Amygdala (tissue), 56 donors: ENCODE measurements at places on chromosomes 12 and 14.
A peak's percentile ranks its signal among the peaks of the same experiment; 100 is the strongest.

DNA sequence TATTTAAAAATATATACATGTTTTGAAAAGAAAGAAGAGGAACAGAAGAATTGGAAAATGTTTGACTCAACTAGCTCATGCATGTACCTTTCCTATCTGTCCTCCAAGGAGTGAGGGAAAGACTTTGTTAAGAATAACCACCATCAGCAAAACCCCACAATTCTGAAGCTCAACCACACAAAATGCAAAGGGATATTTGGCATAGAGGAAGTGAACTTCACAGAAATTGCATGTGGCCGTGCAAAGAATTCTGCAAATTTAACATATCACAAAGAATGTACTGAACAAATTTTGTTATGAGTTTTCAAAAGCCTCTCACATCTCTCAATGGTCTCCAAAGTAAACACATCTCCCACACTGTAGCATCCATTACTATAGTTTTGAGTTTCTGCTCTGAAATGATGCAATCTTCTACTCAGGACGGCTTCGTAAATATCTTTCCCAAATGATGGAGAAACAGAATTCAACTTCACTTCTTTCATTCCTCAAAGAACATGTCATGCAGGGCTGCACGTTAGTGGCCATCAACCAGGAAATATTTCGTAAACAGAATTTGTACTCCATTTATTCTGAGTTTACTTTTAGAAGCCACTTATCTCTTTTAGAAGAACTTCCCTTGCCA lies 17.6 kb downstream of the DUSP6 start:
- no peak for DNase-seq

GRCh38 chr12:12533238-12533829 lies 29.3 kb downstream of the DUSP16 start:
- no peak for DNase-seq

GRCh38 chr12:14951851-14952250 lies 9.6 kb downstream of the ARHGDIB start:
- no peak for DNase-seq

DNA sequence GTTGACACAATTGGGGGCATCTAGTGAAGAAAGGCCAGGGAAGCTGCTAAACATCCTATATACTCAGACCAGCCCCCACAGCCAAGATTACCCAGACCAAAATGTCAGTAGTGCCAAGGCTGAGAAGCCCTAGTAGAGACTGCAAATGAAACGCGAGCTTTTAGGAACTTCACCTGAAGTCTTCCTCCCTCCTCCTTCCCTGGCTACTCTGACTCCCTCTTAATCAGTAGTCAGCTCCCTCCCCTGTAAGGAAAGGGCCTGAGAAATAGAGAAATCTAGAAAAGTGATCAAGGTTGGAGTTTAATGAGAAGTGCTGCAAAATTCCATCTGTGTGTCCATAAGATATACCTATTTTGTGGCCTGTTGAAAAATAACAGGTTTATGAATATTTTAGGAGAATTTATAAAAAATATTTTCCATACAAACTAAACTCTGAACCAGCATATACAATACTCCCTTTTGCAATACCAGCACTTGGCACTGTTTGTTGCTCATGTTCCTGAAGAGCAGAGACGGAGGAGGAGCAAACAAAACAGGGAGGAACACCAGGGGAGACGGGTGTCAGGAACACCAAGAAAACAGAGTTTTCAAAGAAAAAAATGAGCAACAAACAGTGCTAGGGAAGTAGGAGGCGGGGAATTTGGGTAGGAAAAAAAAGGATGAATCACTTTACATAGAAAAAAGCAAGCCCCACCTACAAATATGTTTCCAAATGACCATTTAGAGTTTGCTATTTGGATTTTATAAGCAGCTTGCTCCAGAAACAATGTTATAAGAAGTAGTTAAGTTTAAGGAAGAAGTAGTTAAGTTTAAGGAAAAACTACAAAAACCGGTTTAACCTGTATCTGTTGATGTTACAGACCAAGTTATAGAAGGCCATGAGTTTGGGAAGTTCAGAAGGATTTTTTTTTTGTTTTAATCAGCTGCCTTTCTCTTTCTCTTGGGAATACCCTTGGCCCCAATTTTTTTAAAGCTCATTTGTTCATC lies 282.1 kb upstream of the GRIP1 start:
- DNase-seq, result no peak

GRCh38 chr14:36723530-36723929 lies 61.9 kb downstream of the PAX9 start:
- no peak for DNase-seq

DNA sequence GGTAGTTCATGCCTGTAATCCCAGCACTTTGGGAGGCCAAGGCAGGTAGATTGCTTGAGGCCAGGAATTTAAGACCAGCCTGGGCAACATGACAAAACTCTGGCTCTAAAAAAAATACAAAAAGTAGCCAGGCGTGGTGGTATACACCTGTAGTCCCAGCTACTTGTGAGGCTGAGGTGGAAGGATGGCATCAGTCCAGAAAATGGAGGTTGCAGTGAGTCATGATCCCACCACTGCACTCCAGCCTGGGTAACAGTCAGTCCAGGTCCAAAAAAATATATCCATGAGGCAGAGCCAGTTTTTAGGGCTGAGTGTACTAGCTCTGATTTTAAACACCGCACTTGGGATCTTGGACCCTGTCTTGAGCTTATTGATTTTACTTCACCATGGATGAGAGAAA lies 30.6 kb upstream of the FICD start:
- DNase-seq, result no peak

DNA sequence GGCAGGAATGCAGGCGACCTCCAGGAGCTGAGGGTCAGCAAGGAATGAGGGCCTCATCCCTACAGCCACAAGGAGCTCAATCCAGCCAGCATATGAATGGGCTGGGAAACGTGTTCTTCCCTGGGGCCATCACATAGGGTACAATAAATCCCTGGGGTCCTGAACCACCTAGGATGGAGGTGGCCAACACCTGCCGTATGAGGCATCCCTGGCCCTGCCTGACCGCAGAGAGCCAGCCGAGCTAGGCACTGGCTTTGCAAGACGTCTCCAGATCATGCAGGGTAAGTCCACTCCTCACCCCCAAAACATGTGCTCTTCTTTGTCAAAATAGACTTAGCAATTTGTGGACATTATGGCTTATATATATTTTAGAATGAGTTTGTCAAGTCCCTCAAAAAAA lies 303.7 kb upstream of the DIO3 start:
- DNase-seq, result no peak

DNA sequence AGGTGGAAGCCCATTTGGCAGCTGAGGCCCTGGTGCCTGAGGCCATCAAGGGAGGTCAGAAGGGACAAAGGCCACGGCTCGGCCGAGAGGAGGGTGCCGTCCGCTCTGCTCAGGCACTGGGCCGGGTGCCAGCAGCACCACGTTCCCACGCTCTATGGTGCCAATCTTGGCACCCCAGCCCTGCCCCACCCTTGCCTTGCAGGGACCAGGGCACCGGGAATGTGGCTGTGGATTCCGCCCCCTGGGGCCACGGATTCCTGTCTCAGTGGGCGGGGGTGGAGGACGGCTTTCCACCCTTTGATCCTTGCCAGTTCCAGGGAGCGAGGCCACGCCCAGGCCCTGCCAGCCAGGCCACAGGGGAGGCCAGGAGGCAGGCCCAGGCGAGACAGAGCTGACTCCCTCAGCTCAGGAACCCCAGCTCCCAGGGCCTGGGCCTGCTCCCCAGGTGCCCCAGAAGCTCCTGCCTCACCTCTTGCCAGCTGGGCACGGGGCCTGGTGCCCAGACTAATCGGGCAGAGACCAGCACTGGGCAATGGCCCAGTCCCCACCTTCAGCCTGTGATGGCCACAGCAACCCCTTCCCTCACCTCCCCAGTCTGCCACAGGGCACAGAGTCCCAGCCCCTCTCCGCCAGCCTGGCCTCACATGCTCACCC lies 26.4 kb upstream of the GPR132 start:
- DNase-seq, result no peak

DNA sequence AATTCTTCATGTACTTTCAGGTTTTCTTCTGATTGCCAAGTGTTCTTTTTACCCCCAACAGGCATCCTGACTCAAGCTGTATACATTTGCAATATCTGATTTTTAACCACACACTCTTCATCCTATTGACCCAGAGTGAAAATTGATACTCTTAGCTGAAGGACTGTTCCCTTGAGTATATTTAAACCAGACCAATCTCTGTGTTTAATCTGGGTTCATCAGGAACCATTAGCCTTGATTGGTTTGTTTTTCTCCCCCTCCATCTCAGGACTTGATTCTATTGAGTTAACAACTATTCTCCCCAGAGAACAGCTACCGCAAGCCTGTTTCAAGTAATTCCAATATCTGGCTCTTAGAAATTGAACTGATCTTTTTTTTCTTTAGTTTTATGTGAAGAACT lies 222.3 kb upstream of the NOVA1 start:
- no peak for DNase-seq

GRCh38 chr14:54010981-54011380 lies 54.4 kb upstream of the BMP4 start:
- no peak for DNase-seq

GRCh38 chr12:46777587-46777986 lies 48.2 kb downstream of the SLC38A4 start:
- DNase-seq, result no peak

- DNase-seq, result no peak
Observed at GRCh38 chr12:81337886-81338285, 260.0 kb downstream of the ACSS3 start.

DNA sequence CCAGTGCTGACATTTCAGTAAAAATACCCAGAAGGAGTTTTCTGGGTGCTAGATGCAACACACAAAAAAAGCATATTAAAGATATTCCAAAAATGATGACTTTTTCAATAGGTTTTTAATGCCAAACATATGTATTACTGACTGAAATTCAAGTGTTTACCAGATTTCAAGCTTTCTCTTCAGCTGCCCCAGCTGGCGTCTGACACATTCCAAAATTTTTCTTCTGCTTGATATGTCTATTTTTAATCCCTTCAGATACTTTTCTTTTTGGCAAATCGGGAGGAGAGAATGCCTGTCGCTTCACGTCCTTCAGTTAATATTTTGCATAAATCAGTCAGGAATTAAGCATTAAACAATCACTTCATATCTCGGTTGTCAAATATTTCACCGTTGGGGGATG lies 7.1 kb upstream of the CCDC60 start:
- DNase-seq, result no peak

DNA sequence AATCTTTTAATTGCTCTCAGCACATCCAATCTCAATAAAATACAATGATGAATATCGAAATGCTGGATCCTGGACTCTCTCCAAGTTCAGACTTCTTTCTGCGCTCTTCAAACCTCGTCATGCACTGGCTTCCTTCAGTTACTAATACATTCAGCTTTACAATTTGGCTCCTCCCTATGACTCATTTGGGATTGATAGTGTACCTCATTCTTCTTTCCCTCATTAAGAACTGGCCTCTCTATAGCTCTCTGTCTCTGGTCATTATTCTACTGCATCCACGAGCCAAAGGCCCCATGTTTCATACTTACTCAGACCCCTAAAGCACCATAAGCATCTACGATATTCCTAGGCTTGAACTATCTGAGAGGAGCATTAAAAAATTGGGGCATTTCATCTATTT lies 4.9 kb downstream of the TSPAN8 start:
- DNase-seq, result no peak

GRCh38 chr12:31317471-31318395 lies 8.2 kb downstream of the SINHCAF start:
- DNase-seq, result no peak

DNA sequence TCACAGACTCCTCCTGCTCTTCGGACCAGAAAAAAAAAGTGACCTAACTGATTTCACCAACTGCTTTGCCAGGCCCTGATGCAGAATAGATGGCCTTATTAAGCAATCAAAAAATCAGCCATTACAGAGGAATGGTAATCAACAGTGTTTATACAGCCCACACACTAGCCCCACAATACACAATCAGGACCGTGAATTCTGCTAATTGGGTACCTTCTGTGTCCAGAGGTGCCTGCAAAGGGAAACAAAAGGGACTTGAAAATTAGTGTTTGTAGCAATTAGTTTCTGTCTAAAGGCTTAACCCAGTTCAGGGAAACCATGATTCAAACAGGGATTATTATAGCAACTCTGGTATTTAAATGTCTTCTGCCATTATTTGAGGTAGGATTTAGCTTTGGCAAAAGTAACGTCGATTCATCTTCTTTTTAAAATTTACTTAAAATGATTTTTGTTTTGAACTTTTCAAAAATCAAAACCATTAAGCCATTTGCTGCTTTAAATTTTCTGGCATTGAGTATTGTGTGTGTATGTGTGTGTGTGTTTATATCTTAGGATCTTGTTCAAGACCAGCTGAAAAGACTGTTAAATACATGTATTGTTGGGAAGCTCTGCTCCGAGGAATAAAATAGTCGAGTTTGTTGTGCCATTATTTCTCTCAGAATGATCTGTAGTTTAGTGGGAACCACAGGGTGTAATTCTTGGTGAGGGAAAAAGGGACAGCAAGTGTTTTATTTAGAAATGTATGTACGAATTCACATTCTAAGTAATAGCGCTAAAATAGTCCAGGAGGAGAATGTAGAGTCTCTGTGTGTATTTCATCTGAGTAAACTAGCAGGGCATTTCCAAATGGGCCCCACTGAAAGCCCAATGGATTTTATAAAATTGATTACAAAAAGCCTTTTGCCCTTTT lies 156.1 kb downstream of the PTCSC3 start:
- no peak for DNase-seq

- no peak for DNase-seq
Observed at GRCh38 chr14:50545618-50546017, 13.2 kb upstream of the MAP4K5 start.

DNA sequence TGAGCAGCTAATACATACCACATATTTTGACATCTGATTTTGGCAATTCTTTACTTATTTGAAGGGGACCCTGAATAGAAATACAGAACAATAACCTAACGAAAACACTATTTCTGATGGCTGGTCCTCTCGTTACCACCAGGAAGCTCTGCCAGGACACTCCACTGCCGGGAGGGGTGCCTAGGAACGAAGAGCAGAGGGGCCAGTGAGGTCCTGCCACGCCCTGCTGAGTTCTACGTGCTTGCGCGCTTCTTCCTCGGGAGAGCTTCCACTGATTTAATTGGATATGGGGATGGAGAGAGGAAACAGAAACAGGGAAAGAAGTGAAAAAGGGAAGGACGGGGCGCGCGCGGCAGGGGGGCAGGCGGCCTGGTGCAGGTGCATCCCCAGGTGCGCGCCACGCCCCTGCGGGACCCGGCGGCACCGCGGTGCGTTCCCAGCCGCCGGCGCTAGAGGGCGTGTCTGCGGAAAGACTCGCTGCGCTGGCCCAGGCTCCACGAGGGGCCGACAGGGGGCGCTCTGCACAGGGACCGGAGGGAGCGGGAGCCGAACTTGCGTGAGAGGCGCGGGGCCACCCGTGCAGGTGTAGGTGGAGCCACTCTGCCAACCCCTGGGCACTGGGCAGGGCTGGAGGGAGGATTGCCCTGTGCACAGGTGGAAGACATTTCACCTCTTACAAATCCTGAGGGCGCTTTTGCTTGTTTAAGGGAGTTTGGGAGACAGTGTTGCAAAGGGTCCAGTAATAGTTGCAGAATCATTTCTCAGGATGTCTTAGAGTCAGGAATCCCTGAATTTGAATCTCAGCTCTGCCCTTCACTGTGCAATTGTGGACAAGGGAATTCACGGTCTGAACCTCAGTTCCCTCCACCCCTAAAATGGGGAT lies 986.3 kb upstream of the TMEM132C start:
- DNase-seq, result peak; percentile 61

DNA sequence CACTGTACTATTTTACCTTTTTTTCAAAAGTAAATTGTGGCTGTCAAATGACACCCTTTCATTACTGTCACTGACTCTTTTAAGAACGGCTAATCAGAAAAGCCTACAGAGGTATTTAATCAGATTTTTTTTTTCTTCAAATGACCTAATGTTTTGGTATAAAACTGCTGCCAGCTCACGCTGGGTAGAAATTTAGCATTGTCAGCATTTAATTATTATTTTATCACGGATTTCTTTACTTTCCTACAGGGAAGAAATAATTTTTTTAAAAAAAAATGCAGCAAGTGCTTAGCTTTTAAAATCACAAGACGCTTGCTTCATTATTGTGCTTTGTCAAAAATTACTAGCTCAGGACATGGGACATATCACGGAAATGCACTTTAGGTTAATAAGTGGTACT lies 149.1 kb upstream of the FOXN3 start:
- DNase-seq, result no peak
